DND-41 (cell line): ENCODE measurements at places on chromosomes 1 and 21.

DNA sequence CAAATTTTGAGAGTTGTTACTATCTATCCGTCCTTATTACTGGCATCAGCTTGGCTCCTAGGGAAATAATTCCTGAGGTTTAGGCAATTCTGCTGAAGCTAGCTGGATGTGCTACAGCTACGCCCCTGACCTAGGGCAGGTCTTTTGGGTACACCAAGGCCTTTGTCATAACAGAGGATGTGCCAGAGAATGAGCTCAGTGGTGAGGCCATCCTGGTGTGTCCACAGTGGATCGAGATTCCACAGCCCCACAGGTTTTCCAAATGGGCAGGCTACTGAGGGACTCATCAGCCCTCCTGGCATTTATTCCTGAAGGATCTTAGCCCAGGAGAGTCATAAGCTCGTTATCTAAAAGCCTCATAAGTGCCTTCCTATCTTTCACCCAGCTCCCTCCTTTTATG, 475.2 kb upstream of the USP24 start:
- no peak for DNase-seq
- H3K27ac ChIP-seq: no peak overlapping the region
- no peak overlapping the region for H3K4me3 ChIP-seq
- peaks cover 2% of the 10 kb centered on the region for H3K27me3 ChIP-seq

DNA sequence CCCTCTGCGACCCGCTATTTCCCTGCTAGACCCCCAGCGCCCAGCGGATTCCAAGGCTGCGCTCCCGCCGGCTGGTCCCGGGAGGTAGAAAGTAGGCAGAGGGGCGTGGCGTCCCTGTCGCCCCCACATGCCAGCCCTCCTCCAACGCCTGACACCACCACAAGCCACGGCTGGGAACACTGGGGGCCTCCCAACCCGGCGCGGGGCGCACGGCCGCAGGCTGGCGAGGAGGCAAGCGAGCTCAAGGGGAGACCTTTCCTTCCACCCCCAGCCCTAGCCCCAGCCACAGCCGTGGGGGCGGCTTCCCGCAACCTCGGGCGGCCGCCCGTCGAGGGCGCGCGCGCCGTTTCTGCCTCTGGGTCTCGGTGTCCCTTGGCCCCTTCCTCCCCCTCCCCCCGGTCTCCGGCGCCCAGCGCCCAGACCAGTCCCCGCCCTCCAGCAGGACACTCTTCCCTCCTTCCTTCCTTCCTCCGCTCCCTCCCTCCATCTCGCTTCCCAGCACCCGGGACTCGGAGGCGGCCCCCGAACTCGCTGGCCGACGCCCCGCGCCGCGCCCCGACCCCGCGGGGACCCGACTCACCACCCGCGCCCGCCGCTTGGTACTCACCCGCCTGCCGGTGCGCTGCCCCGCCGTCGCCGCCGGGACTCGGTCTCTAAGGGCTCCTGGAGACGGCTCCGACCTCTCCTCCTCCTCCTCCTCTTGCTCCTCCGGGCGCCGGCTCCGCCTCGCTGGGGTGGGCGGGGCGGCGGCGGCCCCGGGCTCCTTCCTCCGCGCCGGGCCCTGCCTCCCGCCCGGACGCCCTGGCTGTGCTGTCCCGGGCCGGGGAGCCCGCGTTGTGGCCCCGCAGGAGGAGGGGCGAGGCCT, at the start of gene GNG12:
GNG12 (minus strand) TSS at position 731 of the 865 bp plus-strand sequence. CDS start 125,781 bp downstream, outside the sequence.
- H3K4me3 ChIP-seq: no peak within 1 kb of the TSS
- H3K36me3 ChIP-seq: no peaks in the 10 kb centered on the region

- H3K4me3 ChIP-seq: no peak overlapping the region
- no peaks in the 10 kb centered on the region for H3K36me3 ChIP-seq
- no peaks in the 10 kb centered on the region for H3K27me3 ChIP-seq
- DNase-seq: no peak
Observed at GRCh38 chr1:12627296-12627695, 9.3 kb upstream of the DHRS3 start.

GRCh38 chr1:99681583-99681982, 35.7 kb downstream of the PALMD start:
- H3K27me3 ChIP-seq: no peaks in the 10 kb centered on the region
- DNase-seq: no peak
- H3K4me1 ChIP-seq: no peaks in the 10 kb centered on the region
- H3K27ac ChIP-seq: no peak overlapping the region
- no peak overlapping the region for H3K4me3 ChIP-seq

DNA sequence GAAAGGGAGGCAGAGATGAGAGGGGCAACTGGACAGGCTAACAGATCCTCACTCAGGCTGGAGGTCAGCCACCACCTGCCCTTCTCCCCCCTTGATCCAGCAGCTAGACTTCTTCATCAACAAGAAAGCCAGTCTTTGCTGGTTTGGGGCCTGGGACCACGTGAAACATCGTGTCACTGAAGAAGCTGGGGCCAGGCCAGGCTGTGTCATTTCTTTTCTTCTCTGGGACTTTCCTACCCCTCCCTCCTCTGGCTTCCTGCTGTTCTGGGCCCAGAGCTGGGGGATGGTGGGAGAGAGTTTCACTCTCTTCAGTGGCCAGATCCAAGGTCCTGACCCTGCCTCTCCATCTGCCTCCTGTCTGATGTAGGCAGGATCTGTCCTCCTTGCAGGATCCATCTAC, 18.1 kb upstream of the SLC26A9 start:
- H3K36me3 ChIP-seq: no peaks in the 10 kb centered on the region
- H3K4me3 ChIP-seq: no peak overlapping the region
- no peaks in the 10 kb centered on the region for H3K4me1 ChIP-seq
- no peak for DNase-seq

DNA sequence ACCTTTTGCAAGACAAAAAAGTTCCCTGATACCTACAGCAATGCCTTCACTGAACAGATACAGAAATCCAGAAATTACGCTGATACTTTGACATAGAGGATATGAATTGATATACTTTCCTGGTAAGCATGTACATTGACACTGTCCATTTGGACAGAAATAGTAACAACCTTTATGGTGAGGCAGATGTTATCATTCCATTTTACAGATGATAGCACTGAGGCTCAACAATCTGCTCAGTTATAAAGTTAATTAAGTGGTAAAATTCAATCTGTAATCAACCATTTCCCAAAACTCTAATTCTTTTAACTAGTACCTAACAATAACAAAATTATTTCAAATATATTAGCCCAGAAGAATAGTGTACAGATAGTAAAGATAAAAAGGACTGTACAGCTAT, 20.6 kb downstream of the SCAF4 start:
- no peak for DNase-seq
- no peaks in the 10 kb centered on the region for H3K27me3 ChIP-seq
- H3K4me1 ChIP-seq: no peaks in the 10 kb centered on the region

GRCh38 chr1:170634293-170634692, 29.6 kb upstream of the PRRX1 start:
- no peak for DNase-seq
- H3K27me3 ChIP-seq: no peaks in the 10 kb centered on the region
- H3K4me3 ChIP-seq: no peak overlapping the region
- no peaks in the 10 kb centered on the region for H3K36me3 ChIP-seq
- peaks cover 43% of the 10 kb centered on the region for H3K4me1 ChIP-seq
